GM19239 (cell line): ENCODE measurements at places on chromosomes 12 and 14.

DNA sequence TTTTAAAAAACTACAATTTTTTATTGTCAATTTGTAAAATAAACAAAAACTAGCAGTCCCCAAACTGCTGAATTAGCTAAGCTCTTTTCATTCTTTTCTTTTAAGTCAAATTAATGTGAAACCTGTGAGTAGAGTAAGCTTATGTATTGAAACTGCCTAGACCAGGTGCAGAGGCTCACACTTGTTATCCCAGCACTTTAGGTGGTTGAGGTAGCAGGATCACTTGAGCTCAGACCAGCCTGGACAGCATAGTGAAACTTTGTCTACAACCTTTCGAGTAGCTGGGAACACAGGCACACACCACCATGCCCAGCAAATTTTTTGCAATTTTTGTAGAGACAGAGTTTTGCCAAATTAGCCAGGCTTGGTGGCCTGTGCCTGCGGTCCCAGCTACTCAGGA is 26.4 kb downstream of the SCFD1 start:
- DNase-seq = no peak

DNA sequence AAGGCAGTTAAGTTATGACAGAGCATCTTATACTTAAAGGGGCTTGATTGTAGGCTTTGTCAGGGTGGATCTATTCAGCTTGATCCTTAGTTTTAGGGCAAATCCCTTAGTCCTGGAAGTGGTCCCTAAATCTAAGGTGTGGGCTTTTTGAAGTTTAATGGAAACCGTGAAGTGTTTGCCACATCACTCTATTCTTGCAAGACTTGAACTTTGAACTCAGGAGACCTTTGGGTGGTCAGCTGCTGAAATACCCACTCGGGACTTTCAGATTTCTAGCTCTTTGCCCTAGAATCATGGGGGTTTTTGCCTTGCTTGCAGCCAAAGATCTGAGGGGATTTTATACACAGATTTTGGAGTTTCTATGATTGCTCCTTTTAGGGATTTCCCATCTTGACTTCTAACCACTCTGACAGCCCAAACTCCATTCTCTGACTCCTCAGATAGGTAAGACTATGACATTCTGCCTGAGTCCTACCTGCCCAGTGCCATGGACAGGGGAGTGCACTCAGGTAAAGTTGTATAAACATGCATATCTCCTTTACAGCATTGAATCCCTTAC is 39.9 kb downstream of the SNAPC1 start:
- DNase-seq = no peak

DNA sequence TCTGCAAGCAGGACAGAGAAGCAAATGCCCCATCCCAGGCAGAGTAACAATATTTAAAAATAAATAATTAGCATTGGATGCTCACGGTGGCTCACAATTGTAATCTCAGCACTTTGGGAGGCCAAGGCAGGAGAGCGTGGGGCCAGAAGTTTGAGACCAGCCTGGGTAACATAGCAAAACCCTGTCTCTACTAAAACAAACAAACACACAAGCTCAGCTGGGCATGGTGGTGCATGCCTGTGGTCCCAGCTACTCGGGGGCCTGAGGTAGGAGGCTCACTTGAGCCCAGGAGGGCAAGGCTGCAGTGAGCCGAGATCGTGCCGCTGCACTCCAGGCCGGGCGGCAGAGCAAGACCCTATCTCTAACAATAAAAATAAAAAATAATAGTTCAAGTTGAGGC is 74.7 kb upstream of the NCOR2 start:
- DNase-seq = no peak

DNA sequence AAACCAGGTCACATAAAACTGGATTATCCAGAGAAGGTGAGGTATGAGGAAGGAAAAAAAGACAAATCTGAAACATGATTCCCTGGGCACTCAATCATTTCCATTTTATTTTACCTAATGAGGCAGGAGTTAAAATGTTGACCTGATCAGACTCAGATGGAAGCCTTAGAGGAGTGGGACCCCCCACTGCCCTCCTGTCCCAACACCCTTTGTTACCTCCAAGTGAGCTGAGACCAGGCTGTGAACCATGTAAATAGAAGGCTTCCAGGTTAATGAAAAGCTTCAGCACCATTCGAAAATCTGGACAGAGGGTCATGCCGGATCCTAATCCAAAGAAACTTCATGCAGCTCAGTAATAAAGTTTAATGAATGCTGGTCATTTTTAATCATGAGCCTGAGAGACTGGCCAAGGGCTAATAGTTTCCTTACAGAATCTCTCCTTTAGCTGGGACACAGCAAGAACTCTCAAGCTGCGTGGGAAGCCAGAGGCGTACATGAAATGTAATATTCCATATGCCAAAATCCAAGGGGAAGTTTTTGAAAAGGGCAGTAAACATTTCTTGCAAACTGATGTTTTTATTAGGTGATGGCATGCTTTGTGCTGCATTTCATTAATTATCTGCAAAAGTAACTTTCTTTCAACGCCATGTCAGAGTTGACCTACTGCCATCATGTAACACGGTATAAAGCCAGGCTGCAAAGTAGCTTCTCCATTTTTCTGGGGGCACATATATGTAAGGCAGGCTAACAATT is 183.0 kb downstream of the PAX9 start:
- no peak for DNase-seq

- no peak for DNase-seq
Observed at GRCh38 chr12:42128327-42128726, 16.3 kb downstream of the GXYLT1 start.

- no peak for DNase-seq
Observed at GRCh38 chr14:53044486-53044885, 93.6 kb upstream of the FERMT2 start.

GRCh38 chr14:64928239-64929013 is 14.1 kb downstream of the GPX2 start:
- DNase-seq = no peak

DNA sequence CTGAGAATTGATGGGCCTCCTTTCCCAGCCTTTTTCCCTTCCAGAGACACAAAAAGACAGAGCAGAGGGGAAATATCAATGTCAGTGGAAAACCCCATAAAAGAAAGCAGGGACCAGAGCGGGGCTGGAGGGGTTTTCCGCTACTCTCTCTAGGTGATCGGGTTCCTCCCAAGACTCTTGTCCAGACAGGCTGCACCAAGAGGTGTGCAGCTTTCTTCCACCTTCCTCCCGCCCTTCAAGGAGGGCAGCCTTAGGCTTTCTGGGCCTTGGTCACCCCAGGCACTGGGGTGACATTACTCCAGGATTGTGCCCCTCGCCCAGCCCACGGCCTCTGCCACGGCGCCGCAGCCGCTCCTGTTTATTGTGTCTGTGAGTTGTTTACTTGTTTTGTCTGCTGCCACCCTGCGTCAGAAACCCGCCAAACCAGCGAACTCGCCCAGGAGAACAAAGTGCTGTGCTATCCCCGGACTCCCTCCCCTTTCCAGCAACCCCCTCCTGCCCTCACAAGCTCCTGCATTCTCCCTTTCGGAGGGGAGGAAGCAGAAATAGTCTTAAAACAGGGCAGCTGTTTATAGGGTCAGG is 6.7 kb upstream of the HOXC6 start:
- DNase-seq = no peak

GRCh38 chr12:54201001-54201794 is 12.4 kb upstream of the SMUG1 start:
- peak; percentile 57 for DNase-seq

DNA sequence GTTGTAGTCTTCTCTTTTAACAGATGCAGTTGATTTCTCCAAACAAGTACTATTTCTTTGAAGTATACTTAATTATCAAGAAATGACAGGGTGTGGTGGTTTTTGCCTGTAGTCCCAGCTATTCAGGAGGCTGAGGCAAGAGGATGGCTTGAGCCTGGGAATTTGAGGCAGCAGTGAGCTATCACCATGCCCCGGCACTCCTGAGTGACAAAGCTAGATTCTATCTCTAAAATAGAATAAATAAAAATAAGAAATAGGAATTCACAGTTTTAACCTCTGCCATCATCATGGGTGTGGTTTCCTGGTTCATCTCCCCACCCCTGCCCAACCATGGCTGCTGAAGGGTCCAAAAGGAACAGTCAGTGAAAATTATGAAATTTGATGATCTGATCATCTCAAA is 290.2 kb upstream of the FLRT2 start:
- no peak for DNase-seq

GRCh38 chr12:98358144-98358543 is 157.2 kb upstream of the TMPO start:
- no peak for DNase-seq

DNA sequence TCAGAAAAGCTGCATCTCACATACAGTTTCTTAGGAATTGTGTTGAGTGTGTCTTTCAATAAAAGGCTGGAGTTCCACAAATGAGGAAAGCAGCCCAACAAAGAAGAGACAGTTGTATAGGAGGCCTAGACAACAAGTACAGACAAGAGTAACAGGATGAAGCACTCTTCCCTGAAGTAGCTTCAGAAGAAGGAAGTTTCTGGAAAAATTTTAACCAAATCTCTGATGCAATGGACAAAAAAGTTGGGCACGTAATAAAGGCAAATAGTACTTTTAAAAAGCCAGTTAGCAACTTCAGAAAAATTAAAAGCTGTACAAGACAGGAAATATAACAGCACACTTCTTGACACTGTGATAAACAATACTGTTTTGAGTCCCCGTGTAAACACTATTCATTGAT is 134.1 kb upstream of the PLEKHG7 start:
- no peak for DNase-seq

- no peak for DNase-seq
Observed at GRCh38 chr12:115337693-115338543, 653.9 kb upstream of the TBX3 start.

- no peak for DNase-seq
Observed at GRCh38 chr14:72419226-72419775, 474.6 kb downstream of the DPF3 start.

DNA sequence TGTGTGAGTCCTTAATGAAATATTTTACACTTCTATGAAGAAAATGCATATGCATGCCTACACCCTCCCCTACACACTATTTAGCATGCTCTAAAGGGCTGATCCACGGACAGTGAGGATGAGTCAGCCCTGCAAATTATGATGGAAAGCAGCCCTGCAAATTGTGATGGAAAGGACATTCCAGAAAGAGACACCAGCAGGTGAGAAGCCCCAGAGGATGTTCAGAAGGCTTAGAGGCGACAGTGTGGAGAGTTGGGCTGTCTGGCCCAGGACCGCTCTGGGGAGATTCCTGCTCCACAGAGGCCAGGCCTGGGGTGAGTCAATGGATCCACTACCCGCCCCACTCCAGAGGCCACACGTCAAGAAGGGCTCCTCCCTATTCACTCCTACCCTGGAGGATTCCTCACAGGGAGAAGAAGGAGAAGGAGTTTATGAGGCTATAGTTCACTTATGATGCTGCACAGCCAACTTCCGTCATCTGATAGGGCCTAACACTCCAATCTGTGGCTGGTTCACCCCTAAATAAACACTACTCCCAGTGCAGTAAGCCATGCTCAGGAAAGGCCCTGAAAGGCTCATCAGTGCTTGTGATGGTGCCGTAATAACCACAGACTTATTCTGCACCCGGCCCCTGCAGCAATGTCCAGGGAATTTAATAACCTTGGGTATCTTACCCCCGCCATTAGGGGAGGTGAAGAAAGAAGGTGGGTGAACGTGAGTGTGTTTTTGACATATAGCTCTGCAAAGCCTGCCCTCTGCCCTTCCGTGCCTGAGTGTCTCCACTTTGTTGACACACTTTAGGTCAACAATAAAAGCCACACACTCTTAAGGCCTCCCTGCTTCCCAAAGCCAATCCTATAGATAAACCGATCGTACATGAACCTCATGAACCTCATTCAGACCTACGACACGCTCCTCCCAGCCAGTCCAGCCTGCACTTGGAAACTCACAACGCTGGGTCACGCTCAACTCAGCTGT is 46.4 kb downstream of the CLMN start:
- no peak for DNase-seq

- DNase-seq = no peak
Observed at GRCh38 chr14:33521192-33521591, 429.7 kb downstream of the EGLN3 start.

GRCh38 chr12:24363177-24363754 is 413.8 kb upstream of the SOX5 start:
- no peak for DNase-seq

DNA sequence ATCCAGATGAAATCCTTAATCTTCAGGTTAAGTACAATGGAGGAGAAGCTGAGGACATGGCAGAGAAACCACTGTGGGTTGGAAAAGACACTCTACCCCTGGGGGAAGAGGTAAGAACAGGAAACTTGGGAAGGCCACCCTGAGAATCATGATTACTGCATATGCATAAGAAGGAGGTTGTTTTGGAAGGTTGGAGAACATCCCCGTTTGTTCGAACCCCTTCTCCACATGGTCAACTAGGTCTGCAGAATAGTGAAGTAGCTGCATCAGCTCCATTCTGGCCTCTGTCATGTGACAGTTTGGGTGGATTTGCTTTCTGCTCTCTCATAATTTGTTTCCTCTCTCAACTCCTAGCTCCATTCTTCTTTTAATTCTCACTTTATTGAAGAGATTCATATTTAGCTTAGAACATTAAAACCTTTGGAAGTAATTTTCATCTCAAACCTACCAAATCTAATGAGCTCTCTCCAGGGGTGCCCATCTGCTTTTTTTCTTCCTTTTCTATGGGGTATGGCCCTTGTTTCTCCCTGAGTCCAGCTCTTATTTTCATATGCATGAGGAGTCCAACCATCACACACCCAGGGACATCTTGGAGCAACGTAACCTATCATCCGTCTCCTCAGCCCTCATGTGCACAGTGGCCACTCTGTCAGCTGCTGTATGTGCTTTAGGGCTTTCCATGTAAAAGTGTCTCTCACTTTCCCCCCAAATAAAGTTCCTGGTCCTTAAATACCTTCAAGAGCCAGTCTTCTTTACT is 820.3 kb downstream of the TMEM121 start:
- DNase-seq = no peak

DNA sequence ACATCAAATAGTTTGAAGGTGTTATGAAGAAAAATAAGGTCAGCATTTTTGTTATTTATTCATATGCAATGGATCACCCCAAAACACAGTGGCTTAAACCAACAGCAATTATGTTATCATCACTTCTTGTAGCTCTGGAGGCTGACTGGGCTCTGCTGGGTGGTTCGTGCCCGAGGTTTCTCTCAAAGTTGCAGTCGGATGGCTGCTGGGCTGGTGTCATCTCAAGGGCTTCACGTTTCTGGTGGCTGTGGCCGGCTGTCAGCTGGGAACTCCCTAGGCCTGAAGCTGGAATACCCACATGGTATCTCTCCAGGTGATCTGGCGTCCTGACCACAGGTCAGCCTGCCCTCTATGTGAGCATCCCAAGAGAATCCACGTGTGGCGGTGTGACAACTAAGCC is 12.0 kb downstream of the DIO3 start:
- no peak for DNase-seq
